ENCODE measurements at places on chromosomes 7 and 10. TPM values are rescaled to one million over a fixed set of nuclear protein-coding genes. Genes with fewer than 3 reads are reported as not detected.
A peak's percentile ranks its signal among the peaks of the same experiment; 100 is the strongest.

HTR5A gene
- not detected for total RNA-seq

PDE6C gene
- not detected for total RNA-seq

GPR22 gene
- not detected for total RNA-seq

- DNase-seq: no peak
Observed at GRCh38 chr7:13032084-13032483, 344.7 kb downstream of the ARL4A start.

DNA sequence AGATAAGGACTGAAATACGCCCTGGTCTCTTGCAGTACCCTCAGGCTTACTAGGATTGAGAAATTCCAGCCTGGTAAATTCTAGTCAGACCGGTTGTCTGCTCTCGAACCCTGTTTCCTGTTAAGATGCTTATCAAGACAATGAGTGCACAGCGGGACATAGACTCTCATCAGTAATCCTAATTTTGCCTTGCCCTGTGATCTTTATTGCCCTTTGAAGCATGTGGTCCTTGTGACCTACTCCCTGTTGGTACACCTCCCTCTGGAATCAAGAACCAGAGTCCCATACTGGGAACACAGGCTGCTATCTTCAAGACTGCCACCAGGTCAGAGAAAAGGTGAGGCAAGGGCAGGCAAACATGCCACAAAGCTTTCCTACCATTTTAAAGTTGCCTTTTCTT, 7.2 kb downstream of the C10orf53 start:
- DNase-seq: no peak

DNA sequence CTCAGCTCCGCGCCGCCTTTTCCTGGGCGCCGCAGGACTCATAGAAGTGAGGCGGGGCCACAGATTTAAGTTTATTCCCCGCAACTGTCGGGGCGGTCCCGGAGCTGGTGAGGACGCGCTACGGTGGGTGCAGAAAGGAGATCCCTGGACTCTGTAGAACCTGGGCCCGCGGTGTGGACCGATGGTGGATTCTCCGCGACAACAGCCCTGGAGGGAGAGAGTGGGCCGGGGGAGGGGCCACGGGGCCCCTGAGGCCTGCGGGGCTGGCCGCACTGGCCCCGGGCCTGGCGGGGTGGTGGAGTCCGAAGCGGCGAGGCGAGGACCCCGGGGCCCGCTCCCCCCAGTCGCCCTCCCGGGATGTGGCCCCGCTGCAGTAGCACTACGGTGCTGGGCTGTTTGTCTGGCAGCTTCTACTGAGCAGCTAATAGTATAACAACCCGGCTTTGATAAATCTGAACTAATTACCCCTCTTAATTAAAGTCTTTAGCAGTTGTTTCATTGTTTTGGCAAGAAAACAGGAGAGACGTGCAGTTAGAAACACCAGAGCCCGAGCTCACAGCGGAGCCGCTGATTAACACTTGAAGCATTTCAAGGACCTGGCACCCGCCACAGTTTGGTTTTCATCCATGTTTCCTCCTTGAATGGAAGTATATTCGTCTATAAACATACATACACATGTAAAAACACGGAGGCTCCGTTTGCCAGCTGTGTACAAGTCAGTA, 4.2 kb downstream of the FEZF1 start:
- peak; percentile 43 for DNase-seq
